ENCODE measurements at places on chromosomes 3 and 15.

- DNase-seq: no peak
Measured at GRCh38 chr15:36729418-36729817, 150.0 kb downstream of the CDIN1 start.

DNA sequence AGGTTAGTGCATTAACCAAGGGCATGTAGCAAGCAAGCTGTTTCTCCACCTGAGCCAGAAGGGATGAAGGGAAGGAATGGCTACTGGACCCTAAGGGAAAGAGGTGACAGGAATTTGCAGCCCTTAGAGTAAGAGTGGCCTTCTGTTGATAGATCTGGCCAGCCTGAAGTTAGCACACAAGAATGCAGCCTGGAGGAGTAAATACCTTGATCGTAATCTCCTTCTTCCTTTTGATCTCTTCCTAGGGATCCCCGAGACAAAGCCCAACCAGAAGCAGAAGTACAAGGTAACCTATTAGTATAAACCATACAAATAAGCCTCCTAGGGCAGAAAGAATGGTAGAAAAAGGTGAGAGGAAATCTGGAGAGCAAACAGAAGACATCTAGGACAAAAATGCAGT is 134.6 kb downstream of the ATP8B4 start:
- DNase-seq: no peak

DNA sequence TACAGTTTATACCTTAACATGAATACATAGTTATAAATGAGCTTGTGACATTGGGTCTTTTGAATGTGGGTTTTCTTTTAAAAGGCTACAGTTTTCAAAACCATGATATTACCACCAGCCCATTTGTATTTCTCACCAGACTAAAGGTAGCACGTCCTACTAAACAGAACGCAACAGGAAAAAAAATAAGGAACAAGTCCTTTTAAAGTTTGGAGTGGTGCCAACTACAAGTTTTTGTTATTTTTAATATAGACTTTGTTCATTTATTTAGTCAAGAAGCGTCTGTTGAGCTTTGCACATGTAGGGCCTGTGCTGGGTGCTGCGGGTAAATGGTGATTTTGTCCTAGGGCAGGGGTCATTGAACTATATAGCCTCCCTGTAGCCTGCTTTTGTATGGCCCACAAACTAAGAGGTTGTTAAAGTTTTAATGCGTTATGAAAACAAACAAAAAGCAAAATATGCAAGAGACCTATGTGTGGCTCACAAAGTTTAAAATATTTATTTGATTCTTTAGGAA is 164.4 kb downstream of the GHSR start:
- no peak for DNase-seq

- DNase-seq: no peak
Measured at GRCh38 chr3:105837143-105837740, 31.6 kb downstream of the CBLB start.

DNA sequence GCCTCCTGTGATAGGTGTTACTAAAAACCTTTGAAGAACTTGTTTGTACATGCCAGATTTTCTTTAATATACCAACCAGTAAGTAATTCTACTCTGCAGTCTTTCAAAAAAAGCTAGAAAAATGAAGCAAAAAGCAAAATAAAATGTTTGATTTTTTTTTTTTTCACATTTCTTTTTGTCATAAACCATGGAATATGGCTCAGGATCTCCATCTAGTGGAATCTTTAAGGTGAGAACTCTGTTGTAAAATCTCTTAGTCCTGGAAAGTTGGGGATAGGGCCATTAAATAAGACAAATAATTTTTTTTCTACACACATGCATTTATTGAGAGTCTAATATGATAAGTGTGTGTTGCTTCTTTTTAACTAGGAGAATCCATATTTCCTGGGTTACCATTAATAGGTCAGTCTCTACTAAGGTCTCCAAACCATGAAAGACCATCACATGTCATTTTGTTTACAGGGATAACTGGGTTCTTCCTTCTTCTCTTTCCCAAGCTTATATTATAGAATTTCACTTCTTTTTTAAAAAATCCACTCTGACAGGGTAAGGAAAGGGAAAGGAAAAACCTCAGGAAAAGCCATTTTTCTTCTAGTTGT is 84.6 kb downstream of the SLC9A9 start:
- DNase-seq: no peak

DNA sequence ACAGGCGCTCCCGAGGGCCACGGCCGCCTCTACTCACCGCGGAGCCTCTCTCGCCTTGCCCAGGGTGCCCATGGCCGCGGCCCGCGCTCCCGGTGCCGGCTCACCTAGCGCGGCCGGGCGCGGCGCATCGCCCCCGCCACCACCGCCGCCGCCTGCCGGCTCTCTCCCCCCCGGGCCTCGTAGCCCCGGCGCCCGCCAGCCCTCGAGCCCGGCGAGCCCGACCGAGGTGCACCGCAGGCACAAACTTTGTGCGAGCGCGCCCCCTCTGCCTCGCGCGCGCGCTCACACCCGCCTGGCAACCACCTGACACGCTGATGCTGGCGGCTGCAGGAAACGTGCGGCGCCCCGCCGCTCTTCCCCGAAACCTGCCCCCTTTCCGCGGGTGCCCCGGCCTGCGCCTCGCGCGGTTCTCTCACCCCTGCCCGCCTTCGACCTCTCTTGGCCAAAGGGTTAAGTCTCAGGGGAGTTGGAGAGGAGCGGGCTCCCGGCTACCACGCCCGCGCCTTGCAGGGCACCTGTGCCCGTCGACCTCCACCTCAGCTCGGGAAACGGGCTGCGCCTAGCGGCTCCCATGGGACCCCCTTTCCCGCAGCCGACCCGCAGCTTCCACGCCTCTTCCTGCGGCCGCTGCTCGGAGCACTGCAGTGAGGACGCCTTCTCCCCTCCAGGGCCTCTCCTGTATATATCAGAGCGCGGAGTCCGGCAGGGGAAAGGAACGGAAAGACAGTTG is at the start of gene RASGRP1:
TSS of gene RASGRP1 (minus strand) at position 258 of the 730 bp plus-strand sequence. CDS start at position 72, 186 bp downstream.
- peak; percentile 33 for DNase-seq

DNA sequence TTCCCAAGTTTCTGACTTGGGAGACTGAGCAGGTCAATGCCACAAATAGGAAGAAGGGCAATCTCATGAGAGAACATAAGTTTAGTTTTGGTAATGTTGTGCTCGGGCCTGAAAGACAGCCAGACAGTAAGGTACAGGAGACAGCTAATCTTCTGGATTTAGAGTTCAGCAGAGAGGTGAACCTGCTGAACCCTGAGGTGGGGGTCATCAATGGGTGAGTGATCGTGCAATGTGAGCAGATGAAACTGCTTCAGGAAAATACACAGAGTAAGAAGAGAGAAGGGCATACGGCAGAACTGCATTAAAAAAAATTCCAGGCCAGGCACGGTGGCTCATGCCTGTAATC is 23.3 kb downstream of the RUBCN start:
- no peak for DNase-seq

DNA sequence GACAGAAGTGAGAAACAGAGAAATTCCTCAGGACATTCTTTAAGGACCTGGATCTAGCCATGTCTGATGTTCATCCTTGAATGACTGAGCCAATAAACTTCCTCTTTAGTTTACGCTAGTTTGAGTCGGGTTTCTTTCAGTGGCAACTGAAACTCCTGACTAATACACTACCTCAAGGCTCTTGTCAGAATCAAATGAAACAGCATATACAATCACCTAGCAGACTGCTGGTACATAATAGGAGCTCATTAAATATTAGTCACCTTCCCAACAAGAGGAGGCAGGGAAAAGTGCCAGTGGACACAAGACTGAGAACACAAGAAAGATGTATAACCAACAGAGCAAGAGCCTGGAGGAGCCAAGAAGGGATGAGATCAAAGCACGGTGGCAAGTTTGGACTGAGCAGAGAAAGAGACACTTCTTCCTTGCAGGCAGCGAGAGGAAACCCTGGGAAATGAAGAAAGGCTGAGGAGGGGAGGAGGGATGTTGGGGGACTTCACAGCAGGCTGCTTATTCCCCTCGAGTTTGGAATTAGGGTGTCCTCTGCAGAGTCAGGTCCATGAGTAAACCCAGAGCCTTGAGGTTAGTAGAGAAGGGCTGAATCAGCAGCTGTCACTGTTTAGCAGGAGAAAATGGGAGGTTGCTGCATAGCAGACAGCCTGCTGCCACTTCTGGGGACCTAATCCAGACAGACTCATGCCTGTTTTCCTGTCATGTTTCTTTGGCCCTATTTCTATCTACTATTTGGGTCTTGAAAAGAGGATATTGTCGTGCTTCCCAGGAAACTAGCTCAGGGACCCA is 73.3 kb downstream of the MRPL46 start:
- no peak for DNase-seq

- DNase-seq: no peak
Measured at GRCh38 chr15:66288093-66288492, 5.3 kb upstream of the DIS3L start.

DNA sequence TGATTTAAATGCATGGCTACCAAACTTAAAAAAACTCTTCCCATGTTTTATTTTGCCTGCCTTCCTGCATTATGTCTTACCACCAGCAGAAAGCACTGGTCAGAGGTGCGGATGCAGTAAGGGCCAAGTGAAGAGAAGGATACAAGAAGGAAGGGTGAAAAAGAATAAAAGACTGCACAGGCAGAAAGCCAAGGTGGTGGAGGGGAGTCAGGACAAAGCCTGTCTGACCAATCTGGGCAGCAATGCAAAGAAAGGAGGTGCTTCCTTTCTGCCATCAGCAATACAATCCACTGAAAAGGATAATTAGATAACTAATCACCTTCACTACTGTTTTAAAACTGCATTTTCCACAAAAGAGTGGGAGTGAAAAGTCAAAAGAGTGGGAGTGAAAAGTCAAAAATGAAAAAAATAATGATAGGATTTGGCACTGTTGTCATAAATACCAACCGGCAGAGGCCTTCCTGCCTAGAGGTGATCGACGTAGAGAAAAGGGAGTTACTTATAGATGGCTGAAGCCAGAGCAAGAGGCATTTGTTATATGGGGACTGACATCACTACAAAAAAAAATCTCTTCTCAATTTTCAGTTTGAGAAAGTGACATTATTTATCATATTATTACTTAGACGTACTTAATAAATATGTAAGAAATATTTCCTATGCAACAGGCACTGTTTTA is 385.3 kb downstream of the TBC1D5 start:
- DNase-seq: no peak

GRCh38 chr3:137766876-137767537 is 2.9 kb downstream of the SOX14 start:
- DNase-seq: no peak

- DNase-seq: no peak
Measured at GRCh38 chr15:78913012-78913411, 31.8 kb downstream of the CTSH start.

- DNase-seq: no peak
Measured at GRCh38 chr3:16104156-16104555, 70.3 kb upstream of the GALNT15 start.

GRCh38 chr3:180996415-180996932 is 6.9 kb upstream of the DNAJC19 start:
- DNase-seq: no peak
